ENCODE measurements at places on chromosomes 5 and 9.

GRCh38 chr5:123359454-123360200 is 63.6 kb downstream of the CEP120 start:
- DNase-seq: no peak

DNA sequence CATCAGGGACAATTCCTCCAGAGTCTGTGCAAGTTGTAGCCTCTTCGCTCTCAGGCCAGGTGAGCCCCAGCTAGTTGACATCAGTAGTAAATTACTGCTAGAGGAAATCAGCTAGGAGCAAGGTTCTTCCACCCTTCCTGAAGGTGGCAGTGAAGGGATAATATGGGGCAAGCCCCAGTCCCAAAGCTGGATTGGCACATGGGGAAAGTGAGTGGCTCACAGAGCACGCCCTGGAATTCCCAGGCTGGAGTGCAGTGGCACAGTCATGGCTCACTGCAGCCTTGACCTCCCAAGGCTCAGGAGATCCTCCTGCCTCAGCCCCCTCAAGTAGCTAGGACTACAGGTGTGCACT is 82.1 kb downstream of the CYFIP2 start:
- no peak for DNase-seq

- DNase-seq: no peak
Observed at GRCh38 chr9:137085920-137086530, 760 bp upstream of the MAN1B1 start.

DNA sequence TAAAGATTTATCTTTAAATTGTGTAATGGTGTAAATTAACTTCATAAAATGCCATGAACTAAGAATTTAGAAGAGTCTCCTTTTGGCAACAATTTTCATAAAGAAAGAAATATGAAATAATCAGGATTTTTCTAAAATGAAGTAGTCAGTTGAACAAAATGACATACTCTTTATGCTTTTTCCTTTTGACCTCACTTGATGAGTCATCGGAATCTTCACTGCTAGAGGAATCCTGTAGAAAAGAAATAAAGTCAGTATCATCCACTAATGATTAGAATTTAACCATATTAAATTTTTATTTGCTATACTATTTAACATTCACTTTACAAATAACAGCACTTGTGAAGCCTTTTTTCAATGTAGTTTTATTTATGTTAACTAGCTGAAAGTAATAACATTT is 26.1 kb downstream of the CHD1 start:
- DNase-seq: no peak

DNA sequence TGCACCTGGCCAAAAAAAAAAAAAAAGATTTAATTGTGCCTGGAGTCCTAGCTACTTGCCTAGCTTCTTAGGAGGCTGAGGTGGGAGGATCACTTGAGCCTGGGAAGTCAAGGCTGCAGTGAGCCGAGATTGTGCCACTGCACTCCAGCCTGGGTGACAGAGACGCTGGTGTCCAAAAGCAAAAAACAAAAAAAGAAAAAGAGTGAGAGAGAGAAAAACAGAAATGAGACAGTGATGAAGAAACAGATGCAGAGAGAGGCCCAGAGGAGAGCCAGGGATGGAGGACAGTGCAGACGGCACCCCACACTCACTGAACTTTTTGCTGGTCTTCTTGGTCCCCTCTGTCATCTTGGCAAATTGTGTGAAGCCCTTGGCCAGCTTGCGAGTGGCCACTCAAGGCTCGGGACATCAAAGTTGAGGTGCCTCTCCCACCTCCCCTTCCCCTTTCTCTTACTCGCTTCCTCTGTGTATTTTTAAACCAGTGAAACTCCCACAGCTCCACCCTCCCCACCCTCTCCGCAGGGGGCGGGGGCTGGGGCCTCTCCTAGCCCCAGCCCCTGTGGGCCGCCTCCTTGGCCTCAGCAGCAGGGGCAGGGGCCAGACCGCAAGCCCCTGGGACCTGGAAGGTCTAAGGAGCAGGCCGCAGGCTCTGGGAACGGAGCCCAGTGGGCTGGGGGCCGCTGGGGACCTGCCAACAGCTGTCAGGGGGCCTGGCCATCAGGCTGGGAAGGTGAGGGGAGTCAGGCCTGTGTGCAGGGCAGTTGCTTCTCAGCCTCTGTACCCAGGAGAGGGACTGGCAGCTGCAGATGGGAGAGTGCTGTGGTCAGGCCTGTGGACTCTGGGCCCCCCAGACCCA is at the start of gene SH2D3C:
Gene SH2D3C (minus strand): TSS at position 387 of the 856 bp plus-strand sequence. CDS start 39 bp downstream, at position 348.
- DNase-seq: no peak

- DNase-seq: no peak
Observed at GRCh38 chr5:141508440-141508797, 19.5 kb downstream of the PCDHGC5 start.

GRCh38 chr5:144698484-144698883 is 527.8 kb downstream of the KCTD16 start:
- no peak for DNase-seq

DNA sequence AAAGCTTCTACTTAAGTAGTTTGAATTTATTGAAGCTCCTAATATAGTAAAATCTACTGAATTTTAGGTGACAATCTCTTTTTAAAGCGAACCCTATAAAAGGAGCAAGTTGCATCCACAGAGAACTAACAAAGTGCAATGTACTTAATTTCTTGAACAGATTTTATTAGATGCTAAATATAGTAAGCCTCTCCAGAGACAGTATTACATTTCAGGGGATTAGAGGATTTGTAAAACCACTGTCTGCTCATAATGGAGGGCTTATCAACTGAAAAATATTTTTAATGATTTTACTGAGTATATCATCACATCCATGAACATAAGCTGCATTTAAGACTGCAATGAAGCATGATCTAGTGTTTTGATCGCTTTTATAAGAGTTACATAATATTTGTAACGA is 230.0 kb upstream of the EFNA5 start:
- no peak for DNase-seq

GRCh38 chr5:82375488-82376244 is 97.5 kb upstream of the RPS23 start:
- no peak for DNase-seq

DNA sequence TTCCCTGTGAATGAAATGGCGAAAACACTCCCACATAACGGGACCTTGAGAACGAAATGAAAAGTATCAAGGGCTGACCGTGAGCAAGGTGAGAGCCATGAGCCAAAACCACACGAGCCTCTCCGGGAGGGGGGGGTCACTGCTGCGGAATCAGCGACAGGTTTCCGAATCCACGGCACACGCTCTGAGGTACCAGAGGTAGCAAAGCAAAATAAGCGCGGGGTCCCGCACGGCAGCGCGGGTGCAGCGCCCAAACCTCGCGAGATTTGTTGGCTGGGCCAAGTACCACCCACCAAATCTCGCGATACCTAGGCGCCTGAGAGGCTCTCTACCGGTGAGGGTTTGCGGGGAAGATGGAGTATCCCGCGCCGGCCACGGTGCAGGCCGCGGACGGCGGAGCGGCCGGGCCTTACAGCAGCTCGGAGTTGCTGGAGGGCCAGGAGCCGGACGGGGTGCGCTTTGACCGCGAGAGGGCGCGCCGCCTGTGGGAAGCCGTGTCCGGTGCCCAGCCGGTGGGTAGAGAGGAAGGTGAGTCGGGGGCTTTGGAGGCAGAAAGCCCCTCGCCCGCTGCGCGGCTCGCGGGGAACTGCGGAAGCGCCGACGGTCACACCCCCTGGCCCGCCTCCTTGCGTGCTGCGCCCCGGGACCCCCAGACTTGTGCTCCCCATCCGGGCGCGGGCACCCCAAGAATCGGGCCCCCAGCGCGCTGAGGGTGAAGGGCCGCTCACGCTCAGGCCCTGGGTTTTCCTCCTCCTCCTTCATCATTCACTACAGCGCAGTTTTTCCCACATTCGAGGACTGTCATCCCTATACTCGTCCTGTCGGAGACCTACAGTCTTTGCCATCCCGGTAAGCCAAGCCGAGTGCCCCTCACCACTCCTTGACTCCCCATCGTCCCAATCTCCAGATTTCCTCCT is at the start of gene ZNF346:
Gene ZNF346 (plus strand): TSS at position 311 of the 917 bp plus-strand sequence. CDS start 43 bp downstream, at position 354.
- peak; percentile 73 for DNase-seq

- no peak for DNase-seq
Observed at GRCh38 chr5:78360674-78360923, 182 bp downstream of the SCAMP1 start.

- no peak for DNase-seq
Observed at GRCh38 chr9:6907772-6908381, 150.1 kb downstream of the KDM4C start.

GRCh38 chr5:113164021-113164420 is 187.4 kb downstream of the DCP2 start:
- no peak for DNase-seq

- DNase-seq: no peak
Observed at GRCh38 chr9:20722221-20722620, 38.2 kb downstream of the FOCAD start.

- no peak for DNase-seq
Observed at GRCh38 chr9:86069206-86069869, 30.0 kb downstream of the GOLM1 start.

- DNase-seq: no peak
Observed at GRCh38 chr5:66807743-66808142, 211.6 kb downstream of the MAST4 start.

GRCh38 chr9:76996700-76997099 is 22.8 kb upstream of the FOXB2 start:
- no peak for DNase-seq

GRCh38 chr5:142292249-142292648 is 32.6 kb downstream of the SPRY4 start:
- no peak for DNase-seq

GRCh38 chr5:65651144-65651543 is 26.3 kb downstream of the SHLD3 start:
- no peak for DNase-seq

- no peak for DNase-seq
Observed at GRCh38 chr5:131260895-131261294, 3.0 kb upstream of the CDC42SE2 start.

DNA sequence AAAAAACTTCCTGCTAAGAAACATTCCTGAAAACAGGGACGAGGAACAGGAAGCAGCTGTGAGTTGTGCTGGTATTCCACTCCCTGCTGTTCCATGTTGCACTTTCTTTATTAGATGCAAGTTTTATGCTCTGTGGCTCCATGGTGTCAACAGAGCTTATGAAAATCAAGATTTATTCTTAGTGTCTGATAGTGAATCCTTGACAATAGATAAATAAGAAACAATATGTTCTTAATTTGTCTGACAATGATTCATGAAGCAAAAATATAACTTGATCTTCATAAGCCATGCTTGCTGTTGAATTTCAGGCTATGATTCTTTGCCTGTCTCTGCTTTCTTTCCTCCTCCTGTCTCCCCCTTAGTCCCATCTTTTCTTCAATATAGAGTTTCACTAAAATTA is 119.6 kb downstream of the DROSHA start:
- no peak for DNase-seq

GRCh38 chr5:72252574-72253155 is 67.4 kb downstream of the MRPS27 start:
- no peak for DNase-seq

- DNase-seq: no peak
Observed at GRCh38 chr9:127835991-127836516, 18.4 kb downstream of the ENG start.

- DNase-seq: no peak
Observed at GRCh38 chr5:123164054-123164453, 75.0 kb downstream of the PRDM6 start.

DNA sequence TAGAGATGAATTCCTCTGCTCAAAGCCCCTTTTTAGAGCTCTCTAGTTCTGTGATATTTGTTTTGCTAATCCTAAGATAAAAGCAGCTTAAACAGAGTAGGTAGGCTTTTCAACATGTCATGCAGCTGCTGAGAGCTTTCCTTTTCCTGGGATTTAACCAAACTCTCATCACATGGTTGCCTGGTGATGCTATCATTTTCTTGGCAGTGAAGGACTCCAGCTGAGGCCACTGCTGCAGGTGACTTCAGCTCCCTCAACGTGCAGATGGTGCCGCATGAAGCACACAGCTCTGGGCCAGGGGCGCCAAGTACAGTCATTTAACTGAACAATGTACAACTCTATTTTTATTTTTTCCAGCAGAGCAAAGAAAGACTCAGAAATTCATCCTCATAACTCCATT is 42.2 kb downstream of the SECISBP2 start:
- DNase-seq: no peak

- DNase-seq: no peak
Observed at GRCh38 chr9:37979844-37980243, 75.9 kb upstream of the SLC25A51 start.

GRCh38 chr9:38371495-38371894 is 21.0 kb upstream of the ALDH1B1 start:
- DNase-seq: no peak

- no peak for DNase-seq
Observed at GRCh38 chr5:172868436-172868923, 34.4 kb downstream of the ERGIC1 start.

- no peak for DNase-seq
Observed at GRCh38 chr5:178531786-178532185, 58.4 kb downstream of the COL23A1 start.

DNA sequence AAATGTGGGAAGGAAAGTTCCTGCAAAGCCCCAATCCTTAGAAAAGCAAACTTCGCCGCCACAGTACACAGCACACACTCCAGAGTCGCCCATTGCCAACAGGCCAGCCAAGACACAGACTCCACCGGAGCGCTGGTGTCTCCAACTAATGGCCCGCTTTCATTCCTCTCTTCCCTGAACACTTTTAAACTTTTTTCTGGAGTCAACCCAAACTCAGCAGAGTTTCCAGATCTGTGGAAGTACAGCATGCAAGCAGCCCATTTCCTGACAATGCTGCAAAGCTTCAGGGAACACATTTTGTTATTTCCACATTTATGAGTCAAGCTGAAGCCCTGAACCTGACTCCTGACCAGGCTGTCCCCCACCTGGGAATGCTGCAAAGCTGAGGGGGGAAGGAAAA is 351.9 kb downstream of the NFIB start:
- DNase-seq: no peak

DNA sequence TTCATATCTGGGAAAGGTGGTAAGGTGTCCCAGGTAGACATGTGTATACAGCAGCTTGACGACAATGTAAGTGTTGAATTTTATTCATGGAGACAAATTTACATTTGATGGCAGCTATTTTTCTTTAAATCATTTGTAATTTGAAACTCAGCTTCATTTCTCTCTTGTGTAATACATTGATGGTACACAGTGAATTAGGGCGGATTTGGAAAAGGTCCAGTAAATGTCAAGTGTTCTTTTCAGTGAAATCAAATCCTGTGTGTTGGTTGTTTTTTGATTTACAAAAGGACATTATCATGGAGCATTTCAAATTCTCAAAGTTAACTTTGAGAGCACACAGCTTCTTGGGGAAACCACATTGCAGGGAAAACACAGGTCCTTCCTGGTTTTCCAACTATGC is 30.0 kb upstream of the PCSK1 start:
- DNase-seq: no peak

GRCh38 chr5:62341783-62342475 is 35.9 kb downstream of the KIF2A start:
- DNase-seq: no peak
